ENCODE measurements at places on chromosomes 11 and 22.

GRCh38 chr11:44203270-44204043 is 106.5 kb downstream of the ALX4 start:
- no peak for DNase-seq

DNA sequence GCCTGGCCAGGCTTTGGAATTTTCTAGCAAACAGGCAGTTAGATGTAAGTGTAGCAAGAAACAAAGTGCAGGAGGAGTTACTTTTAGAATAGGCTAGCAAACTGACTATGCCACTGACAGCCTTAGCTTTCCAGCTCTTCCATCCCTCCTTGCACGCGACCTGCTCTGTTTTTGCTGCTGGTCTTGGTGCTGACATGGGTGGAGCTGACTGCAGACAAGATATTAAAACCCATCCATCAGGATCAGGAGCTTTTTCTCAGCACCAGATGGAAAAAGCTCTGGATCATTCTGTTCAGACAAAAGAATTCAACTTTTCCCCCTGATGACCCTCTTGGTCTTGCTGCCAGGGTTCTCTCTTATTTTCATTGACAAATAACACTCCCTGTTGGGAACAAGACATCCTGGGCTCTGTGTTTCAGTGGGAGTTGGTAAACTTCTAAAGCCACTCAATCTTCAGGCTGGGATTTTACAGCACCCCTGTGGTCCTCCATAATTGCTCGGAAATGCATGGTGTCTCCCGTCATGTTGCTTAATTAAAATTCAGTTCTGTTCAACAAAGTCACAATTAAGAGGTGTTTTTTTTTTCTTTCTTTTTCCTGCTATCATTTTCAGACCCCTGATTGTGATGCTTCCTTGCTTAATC is 240.0 kb upstream of the LARGE1 start:
- no peak for DNase-seq

DNA sequence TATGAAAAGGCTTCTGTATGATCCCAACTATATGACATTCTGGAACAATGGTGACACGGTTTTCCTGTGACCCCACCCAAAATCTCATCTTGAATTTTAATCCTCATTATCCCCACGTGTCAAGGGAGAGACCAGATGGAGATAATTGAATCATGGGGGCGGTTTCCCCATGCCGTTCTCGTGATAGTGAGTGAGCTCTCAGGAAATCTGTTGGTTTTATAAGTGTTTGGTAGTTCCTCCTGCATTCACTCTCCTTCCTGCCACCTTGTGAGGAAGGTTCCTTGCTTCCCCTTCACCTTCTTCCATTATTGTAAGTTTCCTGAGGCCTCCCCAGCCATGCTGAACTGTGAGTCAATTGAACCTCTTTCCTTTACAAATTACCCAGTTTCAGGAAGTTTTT is 53.1 kb upstream of the TSPAN18 start:
- no peak for DNase-seq

DNA sequence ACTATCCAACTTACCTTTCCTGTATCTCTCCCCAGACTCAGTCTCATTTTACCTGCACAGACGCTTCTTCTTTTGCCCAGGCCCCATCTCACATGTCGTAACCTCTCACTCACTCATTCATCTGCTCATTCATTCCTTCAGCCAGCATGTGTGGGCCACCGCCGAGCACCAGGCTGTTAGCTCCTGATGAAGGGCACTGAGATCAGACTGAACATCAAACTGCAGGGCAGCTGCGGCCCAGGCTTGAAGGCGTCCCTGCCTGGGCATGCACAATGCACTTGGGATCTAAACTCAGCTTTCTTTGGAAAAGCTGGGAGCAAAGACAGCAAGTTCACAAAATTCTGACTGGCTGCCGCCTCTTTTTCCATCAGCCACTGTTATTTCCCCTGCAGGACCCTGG is 1456.3 kb downstream of the BRD1 start:
- no peak for DNase-seq

- DNase-seq: no peak
Measured at GRCh38 chr11:62647609-62648005, 1.2 kb upstream of the GANAB start.

Measured in urothelium cell line (cell line).